ENCODE measurements at places on chromosomes 6 and 20. TPM values are rescaled to one million over a fixed set of nuclear protein-coding genes. Genes with fewer than 3 reads are reported as not detected.

MEI4 gene
- total RNA-seq: 0.32 TPM

KHDRBS2 gene
- total RNA-seq: not detected

KIF25 gene
- total RNA-seq: not detected

FOXS1 gene
- total RNA-seq: 1.3 TPM

SIRPD gene
- not detected for total RNA-seq

LPIN3 gene
- total RNA-seq: 22.9 TPM

SLC22A16 gene
- total RNA-seq: not detected

AFDN gene
- 52.6 TPM for total RNA-seq

GJA10 gene
- total RNA-seq: not detected

ARMH2 gene
- not detected for total RNA-seq

PPP1R18 gene
- total RNA-seq: 15.0 TPM

SSTR4 gene
- not detected for total RNA-seq

COL12A1 gene
- total RNA-seq: 9.5 TPM

PKIB gene
- total RNA-seq: 0.35 TPM

NKAIN4 gene
- total RNA-seq: not detected

IFNGR1 gene
- 115 TPM for total RNA-seq

F13A1 gene
- 100 TPM for total RNA-seq

MAN1A1 gene
- total RNA-seq: 18.3 TPM

Data from left ventricle myocardium superior (tissue), 1 donor.